Stimulated activated CD8-positive, alpha-beta memory T cell treated with anti-CD3 and anti-CD28 coated beads, Interleukin-4, amount 100 ng/mL, for 1 hour (primary cell): ENCODE measurements at places on chromosomes 13 and 19.

- no peak for DNase-seq
These were observed 383.1 kb downstream of the FGF14 start for GRCh38 chr13:102018716-102019115.

- DNase-seq: no peak
These were observed 11.6 kb downstream of the TMPRSS9 start for GRCh38 chr19:2371656-2372055.

GRCh38 chr13:61727767-61728166 lies 312.1 kb upstream of the PCDH20 start:
- no peak for DNase-seq

DNA sequence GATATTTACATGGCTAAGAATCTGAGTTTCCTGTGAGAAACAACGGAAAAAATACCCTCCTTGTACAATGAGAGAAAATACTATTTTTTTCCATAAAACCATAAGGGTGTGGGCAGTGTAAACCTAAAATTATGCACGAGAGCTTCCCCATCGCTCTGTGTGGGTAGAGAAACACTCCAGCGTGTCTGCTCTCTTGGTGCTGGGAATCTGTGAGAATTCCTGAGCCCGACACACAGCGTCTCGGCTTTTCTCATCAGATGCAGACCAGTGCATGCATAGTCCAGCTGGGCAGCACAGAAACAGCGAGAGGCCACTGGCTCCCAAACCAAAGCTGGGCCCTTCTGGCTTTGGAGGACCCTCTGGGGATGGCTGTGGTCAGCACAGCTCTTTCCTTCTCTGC lies 12.0 kb downstream of the PLPP2 start:
- no peak for DNase-seq

- no peak for DNase-seq
These were observed 24.4 kb upstream of the LILRA2 start for GRCh38 chr19:54549224-54549623.

DNA sequence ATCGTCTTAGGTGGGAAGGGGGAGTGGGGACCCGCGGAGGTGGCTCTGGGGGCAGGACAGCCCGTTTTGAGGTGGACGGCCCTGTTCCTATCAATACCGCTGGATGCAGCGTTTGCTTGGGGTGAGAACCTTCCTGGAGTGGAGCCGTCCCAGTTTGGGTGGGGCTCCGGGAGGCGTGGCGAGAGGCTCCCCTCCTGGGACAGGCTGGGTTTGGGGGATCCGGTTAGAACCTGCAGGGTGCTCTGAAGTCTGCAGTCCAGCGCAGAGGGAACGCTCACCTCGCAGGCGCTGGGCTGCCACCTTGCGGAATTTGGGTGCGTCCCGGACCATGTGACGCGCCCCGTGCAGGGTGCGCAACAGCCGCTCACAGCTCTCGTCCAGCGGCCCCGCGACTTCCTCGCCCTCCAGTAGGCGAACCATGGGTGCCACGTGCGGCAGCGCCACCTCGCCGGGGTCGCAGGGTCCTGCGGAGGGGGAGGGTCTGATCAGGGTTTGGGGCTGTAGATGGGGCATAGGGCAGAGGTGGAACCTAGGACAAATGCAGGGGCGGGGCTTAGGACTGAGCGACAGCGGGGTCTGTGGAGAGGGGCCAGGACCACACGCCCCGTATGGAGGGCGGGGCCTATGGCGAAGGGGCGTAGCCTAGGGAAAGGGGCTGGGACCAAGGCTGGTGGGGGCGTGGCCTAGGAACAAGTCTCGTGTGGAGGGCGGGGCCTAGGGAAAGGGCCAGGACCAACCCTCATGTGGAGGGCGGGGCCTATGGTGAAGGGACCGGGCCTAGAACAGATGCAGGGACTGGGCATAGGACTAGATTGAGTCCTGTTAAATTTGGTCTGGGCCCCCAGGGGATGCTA lies 13.8 kb downstream of the SH2D3A start:
- peak; percentile 60 for DNase-seq

- DNase-seq: no peak
These were observed 599.5 kb upstream of the PCDH9 start for GRCh38 chr13:67829641-67830040.

GRCh38 chr13:92418818-92419412 lies 807.7 kb upstream of the GPC6 start:
- no peak for DNase-seq

DNA sequence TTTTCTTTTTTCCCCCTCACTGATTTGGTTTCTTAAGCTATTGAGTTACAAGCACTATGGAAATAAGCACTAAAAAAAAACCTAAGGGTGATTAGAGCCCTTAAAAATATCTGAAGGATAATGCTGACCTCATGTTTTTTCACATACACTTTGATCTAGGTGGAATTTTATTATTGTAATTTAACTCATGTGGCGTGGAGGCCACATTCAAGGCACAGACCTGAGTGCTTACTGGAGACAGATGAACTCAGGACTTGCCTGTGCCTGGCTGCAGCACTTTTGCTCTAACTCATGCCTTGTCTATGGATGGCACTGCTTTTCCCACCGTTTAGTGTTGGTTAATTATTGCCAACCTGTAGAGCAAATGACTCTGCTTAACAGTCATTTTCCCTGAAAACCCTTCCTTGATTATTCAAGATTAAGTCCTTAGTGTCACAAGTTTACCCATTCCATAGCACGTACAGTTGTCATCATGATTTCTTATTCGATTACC lies 541.4 kb downstream of the GPC6 start:
- no peak for DNase-seq

- no peak for DNase-seq
These were observed 161.1 kb downstream of the LACC1 start for GRCh38 chr13:44040818-44041100.

- DNase-seq: no peak
These were observed 1436.8 kb upstream of the PCDH9 start for GRCh38 chr13:68666774-68667397.

DNA sequence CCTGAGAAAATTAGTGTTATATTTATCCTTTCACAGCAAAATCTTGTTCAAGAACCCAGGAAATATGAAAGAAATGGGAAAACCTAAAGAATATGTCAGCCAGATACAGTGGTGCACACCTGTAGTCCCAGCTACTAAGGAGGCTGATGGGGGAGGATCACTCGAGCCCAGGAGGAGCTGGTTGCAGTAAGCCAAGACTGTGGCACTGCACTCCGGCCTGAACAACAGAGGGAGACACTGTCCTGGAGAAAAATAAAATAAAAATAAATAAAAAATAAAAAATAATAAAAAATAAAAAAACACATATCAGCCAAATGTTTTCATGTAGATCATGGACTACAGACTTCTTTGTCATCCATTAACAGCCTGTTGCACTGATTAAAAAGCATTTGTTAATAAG lies 244.8 kb upstream of the KLHL1 start:
- DNase-seq: no peak

DNA sequence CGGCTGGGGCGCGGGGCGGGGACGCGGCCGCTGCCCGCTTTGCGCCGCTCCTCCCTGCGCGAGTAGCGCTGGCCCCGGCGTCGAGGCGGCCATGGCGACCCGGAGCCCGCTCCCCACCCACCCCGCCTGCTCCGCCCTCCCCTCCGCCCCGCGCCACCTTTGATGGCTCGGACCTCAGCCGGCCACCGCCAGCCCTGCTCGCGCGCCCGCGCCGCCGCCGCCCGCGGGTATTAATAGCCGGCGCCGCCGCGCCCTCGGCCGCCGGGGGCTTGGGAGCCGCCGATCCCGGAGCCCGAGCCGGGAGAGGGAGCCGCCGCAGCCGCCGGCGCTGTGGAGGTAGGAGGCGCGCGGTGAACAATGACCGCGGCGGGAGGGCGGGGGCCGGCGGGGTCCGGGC lies 261 bp downstream of the FARP1 start:
- DNase-seq: no peak

- no peak for DNase-seq
These were observed 321.7 kb downstream of the DLEU7 start for GRCh38 chr13:50521831-50522149.

- no peak for DNase-seq
These were observed 116.6 kb upstream of the MCF2L start for GRCh38 chr13:112852392-112852791.

- no peak for DNase-seq
These were observed 7.1 kb downstream of the YIPF2 start for GRCh38 chr19:10921199-10921909.

GRCh38 chr13:50483416-50483815 lies 360.1 kb downstream of the DLEU7 start:
- no peak for DNase-seq

- no peak for DNase-seq
These were observed 9.7 kb downstream of the PCCA start for GRCh38 chr13:100098445-100099116.

GRCh38 chr13:97122381-97122996 lies 99.6 kb upstream of the MBNL2 start:
- no peak for DNase-seq

DNA sequence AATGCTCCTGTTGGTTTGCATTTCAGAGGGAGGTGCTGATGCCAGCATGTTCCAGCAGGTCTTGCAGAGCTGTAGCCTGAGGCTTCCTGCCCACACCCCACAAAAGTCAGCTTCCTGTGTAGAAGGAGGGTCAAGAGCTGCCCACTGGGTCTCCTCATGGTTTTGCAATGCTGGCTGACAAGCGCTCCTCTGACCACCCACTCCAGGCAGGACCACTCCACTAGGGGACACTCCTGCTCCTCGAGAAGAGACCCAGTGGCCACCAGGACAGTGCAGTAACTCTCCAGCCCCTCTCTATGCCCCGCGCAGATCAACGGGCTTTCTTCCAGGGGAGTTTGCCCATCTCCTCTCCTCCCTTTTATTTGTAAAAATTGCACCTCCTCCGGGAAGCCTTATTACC lies 72.9 kb upstream of the UQCRFS1 start:
- DNase-seq: no peak

- DNase-seq: no peak
These were observed 4.0 kb upstream of the NKPD1 start for GRCh38 chr19:45164577-45165335.

DNA sequence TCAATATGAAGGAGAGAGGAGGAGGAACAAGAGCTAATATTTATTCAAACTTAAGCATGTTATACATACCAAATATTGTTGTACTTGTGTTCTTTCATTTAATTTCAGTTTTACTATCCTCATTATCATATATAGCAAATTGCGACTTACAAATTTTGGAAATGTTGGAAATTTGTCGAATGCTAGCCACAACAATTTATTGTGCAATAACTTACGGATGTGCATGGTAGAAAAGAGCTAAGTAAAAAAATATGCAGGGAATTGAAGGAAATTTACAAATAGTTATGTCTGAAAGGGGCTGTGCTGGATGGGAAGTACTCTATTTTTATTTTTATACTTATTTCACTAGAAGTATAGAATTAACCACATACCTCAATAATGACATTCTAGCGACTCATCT lies 376.3 kb downstream of the PCDH20 start:
- DNase-seq: no peak
